ENCODE measurements at places on chromosomes 11 and 22.

DNA sequence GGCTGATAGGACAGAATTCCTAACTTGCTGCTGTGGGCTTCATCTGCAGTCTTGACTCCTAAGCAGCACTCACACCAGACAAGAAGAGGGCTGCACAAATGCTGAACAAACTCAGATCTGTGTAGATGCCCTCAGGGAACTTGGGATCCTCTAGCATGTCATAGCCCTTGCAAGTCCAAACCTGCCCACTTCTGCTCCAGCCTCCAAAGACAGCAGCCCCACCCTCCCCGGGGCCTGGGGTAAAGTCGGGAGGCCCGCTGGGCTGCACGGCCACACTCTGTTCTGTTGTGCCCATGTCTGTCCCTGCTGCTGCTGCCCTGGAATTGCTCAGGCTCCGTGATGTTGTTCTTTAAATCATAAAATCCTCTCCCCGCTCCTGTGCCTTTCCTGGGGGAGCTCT is 28.3 kb downstream of the DRD2 start:
- DNase-seq, result no peak

GRCh38 chr11:95121698-95122097 is 32.1 kb downstream of the ENDOD1 start:
- DNase-seq, result no peak

- DNase-seq, result no peak
These were observed 266.3 kb downstream of the DDX10 start for GRCh38 chr11:108931168-108931567.

DNA sequence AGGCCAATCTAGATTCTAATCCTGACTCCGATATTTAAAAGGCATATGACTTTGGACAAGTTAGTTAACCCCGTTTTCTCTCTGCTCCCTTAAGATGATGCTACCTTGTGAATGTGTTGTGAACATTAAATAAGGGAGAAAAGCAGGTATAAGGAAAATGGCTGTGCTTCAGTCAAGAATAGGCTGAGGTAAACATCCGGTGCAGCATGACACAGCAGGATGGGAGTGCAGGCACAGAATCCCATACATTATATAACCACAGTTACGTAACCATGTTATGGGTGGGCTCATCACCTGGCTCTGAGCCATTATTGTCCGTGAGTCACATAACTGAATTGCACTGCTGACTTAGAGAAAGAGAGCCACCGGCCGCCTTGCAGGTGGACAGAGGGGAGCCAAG is 382.2 kb upstream of the ANO5 start:
- DNase-seq, result no peak

GRCh38 chr11:11681536-11681935 is 59.7 kb upstream of the GALNT18 start:
- no peak for DNase-seq

DNA sequence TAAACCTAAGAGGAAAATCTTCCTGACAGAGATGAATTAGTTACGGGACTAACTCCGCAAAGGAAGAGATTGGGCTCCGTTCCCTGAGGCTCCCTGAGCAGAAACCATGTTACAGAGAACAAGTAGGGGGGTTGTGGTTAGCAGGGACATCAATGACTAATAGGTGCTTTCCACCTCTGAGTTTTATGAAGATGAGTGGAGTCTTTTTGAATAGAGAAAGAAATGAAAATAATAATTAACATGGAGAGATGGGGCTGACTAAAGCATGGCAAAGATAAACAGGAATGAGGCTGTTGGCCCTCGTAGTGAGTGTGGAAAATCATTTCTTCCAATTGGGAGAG is 47.5 kb upstream of the PICALM start:
- DNase-seq, result no peak
